ENCODE measurements at places on chromosomes 11 and 22. TPM values are rescaled to one million over a fixed set of nuclear protein-coding genes. Genes with fewer than 3 reads are reported as not detected.

DNA sequence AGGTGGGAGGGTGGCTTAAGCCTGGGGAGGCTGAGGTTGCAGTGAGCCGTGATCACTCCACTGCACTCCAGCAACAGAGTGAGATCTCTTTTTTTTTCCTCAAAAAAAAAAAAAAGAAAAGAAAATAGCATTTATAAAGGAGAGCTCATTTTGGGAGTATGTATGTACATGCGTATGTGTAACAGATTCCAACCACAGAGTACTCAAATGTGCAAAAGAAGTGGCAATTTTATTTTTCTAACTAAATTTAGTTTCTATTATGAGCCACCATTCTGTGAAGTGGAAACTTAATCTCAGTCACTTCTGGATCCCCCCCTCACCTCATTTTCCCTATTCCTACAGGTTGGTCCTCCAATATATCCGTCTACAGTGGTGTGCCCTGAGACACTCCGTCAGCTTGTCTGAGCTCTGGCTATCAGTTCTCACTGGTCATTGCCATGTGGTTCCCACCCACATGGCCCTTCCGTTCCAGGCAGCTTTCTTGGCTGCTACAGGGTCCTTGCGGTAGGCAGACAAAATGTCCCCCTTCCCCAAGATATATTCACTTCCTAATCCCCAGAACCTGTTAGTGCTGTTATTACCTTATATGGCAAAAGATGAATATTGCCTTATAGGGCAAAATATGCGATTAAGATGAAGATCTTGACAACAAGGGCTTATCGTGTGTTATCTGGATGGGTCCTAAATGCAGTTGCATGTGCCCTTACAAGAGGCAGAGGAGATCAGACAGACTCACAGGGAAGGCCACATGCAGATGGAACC is 35.8 kb upstream of the TSKU start:
- H3K36me3 ChIP-seq, result no peaks in the 10 kb centered on the region
- H3K27ac ChIP-seq, result no peak overlapping the region
- no peak for DNase-seq

OTOG gene
- total RNA-seq, result not detected

DCDC1 gene
- total RNA-seq, result 0.36 TPM

DNA sequence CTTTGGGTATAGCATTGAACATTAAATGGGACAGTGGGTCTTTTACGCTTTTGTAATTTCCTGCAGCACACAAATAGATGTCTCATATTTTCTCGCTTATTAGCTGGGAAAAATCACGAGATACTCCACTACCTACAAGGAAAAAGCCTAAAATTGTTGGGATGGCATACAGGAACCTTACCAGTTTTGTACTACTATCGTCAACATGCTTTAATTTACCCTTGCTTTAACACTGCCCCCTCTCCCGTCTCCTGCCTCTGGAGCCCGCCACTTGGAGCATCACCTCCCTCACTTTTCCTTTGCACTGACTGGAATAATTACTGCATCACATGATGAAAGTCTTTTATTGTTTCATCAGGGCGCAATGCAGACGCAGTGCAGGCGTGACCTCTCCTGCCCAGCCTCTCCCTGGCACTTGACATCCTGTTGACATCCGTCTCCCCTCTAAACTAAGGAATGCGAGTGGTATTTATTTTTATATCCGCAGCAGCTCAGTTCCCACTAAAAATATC is 1.0 kb upstream of the FNBP4 start:
- DNase-seq, result peak; percentile 49
- peaks cover 30% of the 10 kb centered on the region for H3K36me3 ChIP-seq
- peak overlapping the region; percentile 100 for H3K4me3 ChIP-seq
- no peaks in the 10 kb centered on the region for H3K27me3 ChIP-seq
- H3K4me1 ChIP-seq, result peaks cover 15% of the 10 kb centered on the region
- H3K27ac ChIP-seq, result peak overlapping the region; percentile 100

NCAPH2 gene
- 152 TPM for total RNA-seq

DNA sequence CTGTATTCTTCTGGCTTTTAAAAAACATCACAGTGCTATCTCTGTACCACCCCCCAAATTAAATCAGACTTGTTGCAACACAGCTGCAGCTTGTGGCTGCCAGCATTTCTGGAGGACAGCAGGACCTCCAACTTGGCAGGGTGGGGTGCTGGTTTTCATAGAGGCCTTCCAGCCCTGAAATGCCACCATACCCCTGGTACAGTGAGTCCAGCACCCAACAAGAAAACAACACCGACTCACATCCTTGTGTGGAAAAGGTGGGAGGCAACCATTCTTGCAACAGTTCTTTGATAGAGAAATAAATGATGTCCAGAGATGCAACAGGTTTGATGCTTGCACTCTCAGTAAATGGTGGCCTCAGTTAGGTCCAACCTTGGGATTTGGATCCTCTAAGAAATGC is 96.0 kb downstream of the ABTB2 start:
- H3K36me3 ChIP-seq, result no peaks in the 10 kb centered on the region
- no peak overlapping the region for H3K4me3 ChIP-seq
- no peak overlapping the region for H3K27ac ChIP-seq
- DNase-seq, result no peak

GPHA2 gene
- total RNA-seq, result not detected

DNA sequence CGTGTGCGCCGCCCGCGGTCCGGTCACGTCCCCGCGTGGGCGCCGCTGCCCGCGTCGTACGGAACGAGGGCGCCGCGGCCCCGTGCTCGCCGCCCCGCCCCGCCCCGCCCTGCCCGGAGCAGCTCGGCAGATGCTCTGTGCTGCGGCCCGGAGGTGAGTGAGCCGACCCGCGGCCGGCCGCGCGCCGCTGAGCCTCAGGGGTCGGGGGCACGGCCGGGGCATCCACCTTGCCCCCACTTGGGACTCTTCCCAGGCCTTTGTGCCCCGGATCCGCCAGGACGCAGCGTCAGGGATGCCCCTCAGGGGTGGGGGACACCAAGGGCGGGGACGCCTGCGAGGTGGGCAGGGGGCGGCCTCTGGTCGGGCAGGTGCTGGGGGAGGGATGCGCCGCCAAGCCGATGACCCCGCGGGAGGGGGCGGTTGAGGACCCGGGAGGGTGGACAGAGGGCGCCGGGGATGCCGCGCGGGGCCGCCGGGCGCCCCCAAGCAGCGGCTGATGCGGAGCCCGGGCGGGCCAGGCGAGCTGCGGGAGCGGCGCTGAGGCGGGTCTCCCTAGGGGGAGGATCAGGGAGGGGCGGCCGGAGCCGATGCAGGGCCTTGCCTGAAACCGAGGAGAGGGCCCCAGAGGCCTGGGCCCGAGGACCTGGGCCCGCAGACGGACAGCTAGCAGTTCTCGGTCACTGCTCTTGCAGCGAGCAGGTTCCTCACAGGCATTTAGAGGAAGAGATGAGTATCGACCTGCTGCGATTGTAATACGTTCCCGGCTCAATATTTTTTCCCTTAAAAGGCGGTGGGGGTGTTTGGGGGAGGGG is at the start of gene GNAZ:
GNAZ (plus strand) TSS at position 102 of the 812 bp plus-strand sequence. CDS start 25,177 bp downstream, outside the sequence.
- H3K4me3 ChIP-seq, result peak within 1 kb of the TSS; percentile 74
- H3K27ac ChIP-seq, result no peak within 1 kb of the TSS

DNA sequence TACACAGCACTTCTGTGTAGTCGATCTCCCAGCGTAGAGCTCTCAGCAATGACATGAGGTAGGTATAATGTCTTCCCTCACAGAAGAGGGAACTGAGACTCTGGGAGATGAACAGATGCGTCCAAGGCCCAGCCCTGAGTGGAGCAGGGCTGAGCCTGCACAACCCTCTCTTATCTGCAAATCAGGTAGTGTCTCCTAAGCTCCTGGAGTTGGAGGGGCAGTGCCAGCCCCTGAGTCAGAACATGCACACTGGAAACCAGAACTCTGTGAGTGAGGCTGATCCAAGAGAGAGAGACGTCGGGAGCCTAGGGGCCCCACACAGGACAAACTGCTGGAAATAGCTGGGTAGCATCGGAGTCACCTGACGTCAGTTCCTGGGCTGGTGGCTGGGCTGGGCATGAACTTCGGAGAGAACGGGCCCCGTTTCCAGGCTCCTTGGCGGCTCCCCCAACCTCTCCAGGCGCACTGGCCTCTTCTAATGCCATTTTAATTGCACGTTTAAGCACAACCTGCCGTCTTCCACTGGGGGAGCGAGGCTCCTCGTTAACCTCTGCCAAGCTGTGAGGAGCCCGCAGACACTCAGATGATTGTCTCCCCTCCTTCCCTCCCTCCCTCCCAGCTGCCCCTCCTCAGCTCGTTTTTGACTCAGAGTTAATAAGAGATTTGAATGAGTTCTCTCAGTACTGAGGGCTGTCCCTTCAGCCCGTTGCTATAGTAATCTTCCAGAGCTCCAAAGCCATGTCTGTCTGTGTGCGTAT is 191.2 kb upstream of the TBCEL start:
- H3K4me3 ChIP-seq, result no peak overlapping the region
- no peaks in the 10 kb centered on the region for H3K36me3 ChIP-seq
- DNase-seq, result no peak
- H3K27ac ChIP-seq, result no peak overlapping the region

- no peaks in the 10 kb centered on the region for H3K36me3 ChIP-seq
- peaks cover 36% of the 10 kb centered on the region for H3K27me3 ChIP-seq
- H3K4me3 ChIP-seq, result no peak overlapping the region
- no peak overlapping the region for H3K27ac ChIP-seq
- no peak for DNase-seq
Observed at GRCh38 chr11:45414088-45414487, 127.9 kb upstream of the SYT13 start.

- DNase-seq, result no peak
- H3K27me3 ChIP-seq, result no peaks in the 10 kb centered on the region
- H3K27ac ChIP-seq, result peak overlapping the region; percentile 42
- H3K4me3 ChIP-seq, result peak overlapping the region; percentile 22
- H3K4me1 ChIP-seq, result peaks cover 40% of the 10 kb centered on the region
Observed at GRCh38 chr11:48043111-48043990, 63.0 kb downstream of the PTPRJ start.

DNA sequence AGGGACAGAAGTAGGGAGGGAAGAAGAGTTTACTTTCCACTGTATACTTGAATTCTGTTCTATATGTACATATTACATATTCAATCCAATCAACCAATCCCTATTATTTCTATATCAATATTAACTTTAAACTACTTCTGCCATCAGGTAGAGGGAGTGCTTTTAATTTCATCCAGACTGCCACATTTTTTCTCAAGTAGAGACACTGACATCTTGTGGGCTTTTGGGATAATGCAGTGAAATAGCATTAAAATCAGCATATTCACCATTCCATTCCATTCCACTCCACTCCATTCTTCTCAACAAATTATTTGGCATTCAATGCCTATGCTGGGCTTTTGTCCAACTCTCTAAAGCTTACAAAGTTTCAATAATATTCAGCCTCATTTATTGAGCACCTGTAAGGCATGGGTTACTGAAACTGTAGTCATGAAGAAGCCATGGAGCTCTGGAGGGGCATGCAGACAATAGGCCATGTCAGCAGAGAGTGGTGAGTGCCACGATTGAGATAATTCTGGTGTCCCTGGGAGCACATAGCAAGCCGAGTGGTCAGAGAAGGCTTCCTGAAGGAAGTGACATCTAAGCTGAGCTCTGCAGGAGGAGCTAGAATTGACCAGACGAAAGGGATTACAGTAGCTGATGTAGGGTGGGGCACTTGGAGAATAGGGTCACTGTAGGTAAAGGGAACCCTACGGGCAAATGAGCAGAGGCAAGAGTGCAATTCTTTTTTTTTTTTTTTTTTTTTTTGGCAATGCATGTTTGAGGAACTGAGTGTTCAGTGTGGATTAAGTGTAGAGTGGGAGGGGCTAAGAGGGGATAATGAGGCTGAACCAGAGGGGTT is 12.8 kb upstream of the CLPB start:
- no peaks in the 10 kb centered on the region for H3K36me3 ChIP-seq
- H3K27ac ChIP-seq, result no peak overlapping the region
- no peaks in the 10 kb centered on the region for H3K4me1 ChIP-seq
- peaks cover 3% of the 10 kb centered on the region for H3K27me3 ChIP-seq
- no peak overlapping the region for H3K4me3 ChIP-seq

GRCh38 chr11:85628771-85629341 is 463 bp downstream of the TMEM126B start:
- peaks cover 22% of the 10 kb centered on the region for H3K36me3 ChIP-seq
- H3K4me1 ChIP-seq, result peaks cover 31% of the 10 kb centered on the region
- H3K27ac ChIP-seq, result peak overlapping the region; percentile 99
- DNase-seq, result peak; percentile 16
- no peaks in the 10 kb centered on the region for H3K27me3 ChIP-seq
- H3K4me3 ChIP-seq, result peak overlapping the region; percentile 98

DNA sequence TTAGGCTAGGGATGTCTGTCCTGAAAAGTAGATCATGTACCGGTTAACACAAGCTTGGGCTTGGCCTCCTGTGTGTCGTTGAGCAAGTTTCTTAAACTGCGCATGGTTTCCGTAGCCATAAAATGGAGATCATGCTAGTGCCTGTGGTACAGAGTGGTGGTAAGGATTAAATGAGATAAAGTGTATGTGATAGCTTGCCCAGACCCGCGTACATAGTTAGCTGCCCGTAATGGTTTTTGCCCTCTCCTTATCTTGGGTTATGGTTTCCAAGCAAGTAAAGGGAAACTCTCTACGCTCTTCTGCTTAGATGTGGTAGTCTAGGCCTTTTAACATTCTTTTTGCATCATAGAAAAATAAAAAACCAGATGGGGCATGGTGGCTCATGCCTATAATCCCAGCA is 11.0 kb upstream of the PTPRJ start:
- no peaks in the 10 kb centered on the region for H3K36me3 ChIP-seq
- no peak overlapping the region for H3K4me3 ChIP-seq
- no peaks in the 10 kb centered on the region for H3K4me1 ChIP-seq
- DNase-seq, result no peak

DNA sequence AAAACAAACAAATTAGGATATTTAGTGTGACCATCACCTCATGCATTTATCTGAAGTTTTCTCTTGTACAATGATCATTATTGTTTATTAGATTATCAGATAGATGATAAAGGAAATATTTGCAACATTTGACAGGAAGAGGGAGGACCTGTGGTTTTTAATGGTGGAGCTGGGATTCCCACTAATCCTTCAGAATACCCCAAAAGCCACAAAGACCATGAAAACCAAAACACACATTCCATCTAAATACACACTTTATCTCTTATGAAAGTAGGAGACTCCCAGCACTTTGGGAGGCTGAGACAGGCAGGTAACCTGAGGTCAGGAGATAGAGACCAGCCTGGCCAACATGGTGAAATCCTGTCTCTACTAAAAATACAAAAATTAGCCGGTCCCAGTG is 7.6 kb upstream of the NDUFV1 start:
- H3K36me3 ChIP-seq, result no peaks in the 10 kb centered on the region
- no peak overlapping the region for H3K4me3 ChIP-seq
- no peak overlapping the region for H3K27ac ChIP-seq

C1QTNF4 gene
- not detected for total RNA-seq

DNA sequence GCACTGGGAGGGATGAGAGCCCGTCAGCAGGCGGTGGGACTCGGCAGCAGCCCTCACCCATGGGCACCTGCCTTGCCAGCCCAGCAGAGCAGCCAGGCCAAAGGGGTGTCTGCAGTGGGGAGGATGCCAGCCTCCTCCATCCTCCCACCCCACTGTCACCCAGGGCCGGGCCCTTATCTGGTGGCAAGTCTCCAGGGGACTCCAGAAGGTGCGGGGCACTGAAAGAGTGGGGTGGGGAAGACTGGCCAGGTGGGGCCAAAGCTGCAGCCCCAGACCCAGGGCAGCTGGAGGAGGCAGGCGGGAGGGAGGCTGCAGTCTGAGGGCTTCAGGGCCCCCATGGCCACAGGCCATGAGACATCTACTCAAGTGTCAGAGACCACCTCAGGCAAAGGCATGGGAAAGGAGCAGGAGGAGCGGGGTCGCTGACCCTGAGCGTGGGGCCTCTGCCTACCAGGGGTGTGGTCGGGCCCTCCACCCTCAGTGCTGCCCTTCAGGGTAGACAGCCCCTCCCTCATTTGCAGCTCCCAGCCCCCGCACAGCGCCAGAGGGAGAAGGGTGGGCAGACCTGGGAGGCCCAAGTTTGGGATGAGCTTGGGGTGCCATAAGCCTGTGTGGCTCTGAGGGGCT is 3.5 kb downstream of the DGCR6L start:
- H3K27me3 ChIP-seq, result no peaks in the 10 kb centered on the region
- no peak overlapping the region for H3K4me3 ChIP-seq
- H3K36me3 ChIP-seq, result no peaks in the 10 kb centered on the region
- DNase-seq, result no peak
- H3K4me1 ChIP-seq, result peaks cover 28% of the 10 kb centered on the region

SCN2B gene
- total RNA-seq, result not detected

Measured in activated naive CD8-positive, alpha-beta T cell treated with anti-CD3 and anti-CD28 coated beads for 36 hours (primary cell).